ENCODE measurements at places on chromosomes 11 and 22.

DNA sequence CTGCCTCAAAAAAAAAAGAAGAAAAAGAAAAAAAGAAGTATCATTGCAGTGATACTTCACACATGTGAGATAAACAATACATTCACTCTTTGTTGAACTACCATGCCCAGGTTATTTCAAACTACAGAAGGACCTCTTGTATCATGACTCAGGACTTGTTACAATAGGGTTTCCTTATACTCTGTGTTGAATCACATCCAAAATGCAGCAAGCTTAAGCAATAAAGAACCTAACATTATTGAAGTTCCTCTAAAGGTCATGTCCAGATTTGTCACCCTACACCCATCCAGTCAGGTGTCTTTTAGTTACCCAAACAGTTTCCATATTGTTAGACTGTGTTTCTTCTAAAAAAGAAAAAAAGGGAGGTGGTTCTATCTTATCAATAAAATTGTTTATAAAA is 26.9 kb upstream of the ALKBH3 start:
- no peak for DNase-seq

DNA sequence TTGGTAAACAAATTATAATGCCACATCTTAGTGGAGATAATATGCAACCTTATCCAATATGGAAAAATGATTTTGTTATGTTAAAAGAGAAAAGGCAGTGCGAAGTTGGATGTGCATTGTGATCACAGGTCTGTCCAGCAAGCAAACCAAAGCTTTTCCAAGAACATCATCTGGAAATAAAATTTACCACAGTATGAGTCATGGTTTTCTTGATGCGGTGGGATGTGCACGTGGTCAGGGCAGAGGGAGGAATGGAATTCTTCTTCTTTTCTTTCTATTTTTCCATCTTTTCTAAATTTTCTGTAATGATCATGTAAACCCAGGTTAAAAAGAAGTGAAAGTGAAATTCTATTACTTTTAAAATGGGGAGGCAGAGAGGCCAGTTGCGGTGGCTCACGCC is 169.8 kb downstream of the C11orf91 start:
- DNase-seq, result no peak

- no peak for DNase-seq
These were observed 297.7 kb downstream of the CTTN start for GRCh38 chr11:70696076-70696475.

GRCh38 chr22:26718905-26719304 is 61.5 kb downstream of the MIAT start:
- peak; percentile 79 for DNase-seq

All from kidney capillary endothelial cell (primary cell).